T follicular helper cell (primary cell): ENCODE measurements at places on chromosomes 7 and 10.

GRCh38 chr7:30531286-30531685, 26.7 kb upstream of the GGCT start:
- no peak for DNase-seq

- no peak for DNase-seq
Observed at GRCh38 chr10:76645341-76645740, 992.3 kb downstream of the KCNMA1 start.

- no peak for DNase-seq
Observed at GRCh38 chr7:150471886-150472285, 21.5 kb downstream of the GIMAP8 start.

DNA sequence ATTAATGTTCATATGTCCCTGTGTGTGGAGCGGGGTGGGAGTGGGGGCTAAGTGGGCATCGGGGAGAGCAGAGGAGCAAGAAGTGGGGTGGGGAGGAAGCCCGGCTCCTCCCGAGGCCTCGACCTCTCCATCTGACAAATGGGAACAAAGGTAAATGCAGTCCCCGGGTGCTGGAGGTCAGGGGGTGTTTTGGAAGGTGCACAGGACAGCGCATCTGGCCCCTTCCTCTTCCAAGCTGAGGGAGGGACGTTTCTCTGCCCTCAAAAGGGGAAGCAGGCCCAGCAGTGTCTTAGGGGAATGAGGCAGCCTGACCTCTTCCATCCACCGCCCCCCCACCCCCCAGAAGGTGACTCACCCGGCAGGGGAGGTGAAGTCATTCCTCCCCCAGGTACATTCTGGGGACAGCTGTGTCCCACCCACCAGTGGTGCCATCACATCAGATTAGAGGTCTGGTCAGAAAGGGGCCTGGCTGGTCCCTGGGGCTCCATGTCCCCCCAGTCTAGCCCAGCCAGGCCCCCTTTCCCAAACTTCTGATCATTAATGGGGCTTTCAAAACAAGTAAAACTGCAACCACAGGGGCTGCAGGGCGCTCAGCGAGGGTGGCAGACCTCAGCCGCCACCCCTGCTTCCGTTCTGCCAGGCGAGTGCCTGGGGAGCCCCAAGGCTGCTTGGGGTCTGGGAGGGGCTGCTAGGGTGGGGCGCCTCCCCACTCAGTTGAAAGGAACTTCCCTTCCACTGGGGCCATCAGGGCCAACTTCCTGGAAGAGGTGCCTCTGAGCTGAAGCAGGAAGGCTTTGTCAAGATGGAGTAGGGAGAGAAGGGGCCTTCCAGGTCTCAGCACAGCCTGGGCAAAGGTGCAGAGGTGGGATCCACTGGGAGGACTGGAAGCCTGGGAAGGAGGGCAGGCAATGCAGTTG, 10.8 kb downstream of the LFNG start:
- peak; percentile 66 for DNase-seq

DNA sequence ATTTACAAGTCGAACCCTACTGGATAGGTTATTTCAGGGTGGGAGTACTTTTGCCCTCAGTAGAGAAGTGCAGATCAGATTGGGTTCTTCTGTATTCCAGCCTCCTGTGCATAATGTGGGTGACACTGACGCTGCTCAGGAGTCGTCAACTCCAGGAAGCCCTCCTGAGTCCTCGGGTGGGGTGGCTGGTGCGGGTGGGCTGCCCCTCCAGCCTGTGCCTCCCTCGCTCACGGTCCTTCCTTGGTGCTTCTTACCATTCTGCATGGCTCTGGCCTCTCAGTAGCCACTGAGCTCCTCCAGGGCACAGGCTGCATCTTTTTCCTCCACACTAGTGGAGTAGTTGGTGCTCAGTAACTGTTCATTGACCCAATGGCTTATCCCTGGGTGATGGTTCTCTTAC, 4.3 kb downstream of the CDH23 start:
- no peak for DNase-seq

- DNase-seq, result no peak
Observed at GRCh38 chr7:34322841-34323240, 335.2 kb upstream of the NPSR1 start.

DNA sequence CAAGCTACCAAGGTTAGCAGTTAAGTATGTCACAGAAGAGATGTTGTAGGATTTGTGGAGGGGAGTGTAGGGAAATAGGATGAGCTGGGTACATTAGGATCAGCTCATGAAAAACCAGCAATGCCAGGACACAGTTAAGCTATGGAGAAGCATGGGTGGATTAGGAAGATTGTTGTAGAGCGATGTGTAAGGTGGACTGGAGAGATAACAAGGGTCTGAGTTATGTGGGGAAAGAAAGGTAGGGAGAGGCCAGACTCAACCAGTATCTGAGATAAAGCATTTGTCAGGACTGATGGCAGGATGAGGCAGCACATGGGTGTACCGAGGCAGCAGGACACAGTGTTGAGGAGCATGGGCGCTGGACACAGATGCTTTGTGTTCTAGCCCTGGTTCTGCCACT, 85.4 kb upstream of the PRR15 start:
- no peak for DNase-seq

DNA sequence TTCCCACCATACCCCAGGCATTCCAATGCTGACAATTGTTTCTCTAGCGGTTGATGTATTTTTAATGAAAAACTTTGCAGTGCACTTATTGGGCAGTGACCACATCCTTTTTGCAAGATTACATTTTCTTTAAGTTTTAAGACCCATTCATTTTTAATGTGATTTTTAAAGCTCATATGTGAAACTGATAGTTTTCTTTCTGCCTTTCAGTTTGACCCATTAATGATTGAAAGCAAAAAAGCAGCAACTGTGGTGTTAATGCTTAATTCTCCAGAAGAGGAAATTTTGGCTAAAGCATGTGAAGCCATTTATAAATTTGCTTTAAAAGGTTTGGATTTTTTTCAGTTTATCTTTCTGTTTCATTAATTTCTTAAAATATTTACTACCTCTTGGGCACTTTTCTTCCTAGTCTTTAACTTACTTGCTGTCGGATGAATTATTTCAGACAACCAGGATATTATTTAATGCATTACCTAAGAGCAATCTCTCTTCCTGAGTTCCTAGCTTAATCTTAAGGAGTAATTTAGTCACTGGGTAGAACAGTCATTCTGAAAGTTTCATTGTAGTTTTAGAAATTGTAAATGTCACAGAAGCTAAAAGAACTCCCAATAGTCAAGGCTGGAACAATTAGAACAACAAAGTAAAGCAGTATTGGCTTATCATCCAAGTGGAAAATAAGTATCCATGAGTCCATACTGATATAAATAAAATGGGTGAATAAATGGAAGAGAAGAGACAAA, 18.3 kb downstream of the ARMC3 start:
- DNase-seq, result no peak

GRCh38 chr7:20122073-20122472, 95.1 kb downstream of the MACC1 start:
- DNase-seq, result no peak

DNA sequence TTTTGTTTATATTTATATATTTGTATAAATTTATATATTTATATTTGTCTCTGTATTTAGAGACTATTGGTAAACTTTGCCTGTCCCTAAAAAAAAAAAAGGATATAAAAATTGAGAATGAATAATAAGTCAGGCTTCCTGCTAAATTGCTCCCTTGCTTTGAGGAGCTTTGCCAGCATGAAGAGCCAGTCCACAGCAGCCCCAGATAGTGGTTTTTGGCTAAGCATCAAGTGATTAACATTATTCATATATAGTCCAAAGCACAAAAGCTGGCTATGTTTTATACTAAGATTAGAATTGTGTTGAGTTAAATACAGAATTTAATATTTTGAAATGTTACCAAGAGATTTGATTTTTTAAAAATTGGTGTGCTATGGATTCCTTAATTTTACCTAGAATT, 264.9 kb upstream of the FERD3L start:
- DNase-seq, result no peak

- DNase-seq, result no peak
Observed at GRCh38 chr7:151046603-151047573, 1.4 kb upstream of the ASIC3 start.

DNA sequence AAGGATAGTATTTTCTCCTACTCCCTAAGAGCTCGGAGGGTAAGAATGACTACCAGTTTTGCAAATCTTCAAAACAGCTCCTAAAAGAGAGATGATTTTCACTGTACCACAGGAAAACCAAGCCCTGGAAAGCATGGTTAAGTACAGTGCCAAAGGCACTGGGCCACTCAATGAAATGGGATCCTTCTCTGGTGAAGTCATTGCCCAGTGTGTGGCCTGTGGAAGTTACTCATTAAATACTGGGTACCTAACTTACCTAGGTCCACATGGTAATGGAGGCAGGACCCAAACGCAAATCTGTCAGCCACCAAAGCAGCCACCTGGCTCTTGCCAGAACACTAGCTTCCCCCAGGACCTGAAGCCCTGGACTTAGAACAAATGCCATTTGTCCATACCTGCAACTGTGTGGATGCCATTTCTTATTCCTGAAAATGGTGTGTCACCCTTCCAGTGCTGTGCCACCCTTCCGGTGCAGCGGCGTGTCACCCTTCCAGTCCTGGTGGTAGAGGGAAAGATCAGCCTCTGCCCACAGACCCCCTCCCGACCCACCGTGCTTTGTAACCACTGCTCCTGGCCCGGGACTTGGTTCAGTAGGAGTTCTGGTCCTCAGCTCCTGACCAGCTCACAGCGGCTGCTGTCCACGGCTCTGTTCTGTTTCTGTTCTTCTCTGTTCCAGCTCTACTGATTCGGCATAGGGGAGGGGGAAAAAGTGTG, 659.2 kb downstream of the SDK1 start:
- no peak for DNase-seq

GRCh38 chr10:111646021-111646420, 537.5 kb downstream of the GPAM start:
- no peak for DNase-seq

DNA sequence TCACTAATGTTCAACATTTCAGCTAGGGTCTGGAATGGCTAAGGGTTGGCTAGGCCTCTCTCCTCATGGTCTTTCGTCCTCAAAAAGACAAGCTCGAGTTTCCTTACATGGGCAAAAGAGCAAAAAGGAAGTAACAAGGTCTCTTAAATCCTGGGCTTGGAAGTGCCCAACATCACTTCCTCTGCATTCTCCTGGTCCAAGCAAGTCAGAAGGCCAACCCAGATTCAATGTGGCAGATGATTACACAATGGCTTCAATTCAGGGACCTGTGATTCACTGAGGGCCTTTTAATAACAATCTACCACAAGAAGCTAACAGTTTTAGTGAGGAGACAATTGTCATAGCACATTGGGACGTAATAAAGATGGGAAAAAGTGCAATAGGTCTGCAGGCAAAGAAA, 4.4 kb upstream of the NUP205 start:
- no peak for DNase-seq

DNA sequence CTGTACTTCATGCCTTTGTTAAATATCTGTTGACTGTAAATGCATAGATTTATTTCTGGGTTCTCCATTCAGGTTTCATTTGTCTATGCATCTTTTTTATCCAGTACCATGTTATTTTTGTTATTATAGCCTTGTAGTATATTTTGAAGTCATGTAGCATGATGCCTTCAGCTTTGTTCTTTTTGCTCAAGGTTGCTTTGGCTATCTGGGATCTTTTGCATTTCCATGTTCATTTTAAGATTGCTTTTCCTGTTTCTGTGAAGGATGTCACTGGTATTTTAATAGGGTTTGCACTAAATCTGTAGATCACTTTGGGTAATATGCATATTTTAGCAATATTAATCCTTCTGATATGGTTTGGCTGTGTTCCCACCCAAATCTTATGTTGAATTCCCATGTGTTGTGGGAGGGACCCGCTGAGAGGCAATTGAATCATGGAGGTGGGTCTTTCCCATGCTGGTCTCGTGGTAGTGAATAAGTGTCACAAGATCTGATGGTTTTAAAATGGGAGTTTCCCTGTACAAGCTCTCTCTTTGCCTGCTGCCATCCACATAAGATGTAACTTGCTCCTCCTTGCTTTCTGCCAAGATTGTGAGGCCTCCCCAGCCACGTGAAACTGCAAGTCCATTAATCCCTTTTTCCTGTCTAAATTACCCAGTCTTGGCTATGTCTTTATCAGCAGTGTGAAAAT, 302.8 kb upstream of the SEMA3C start:
- DNase-seq, result no peak

- DNase-seq, result no peak
Observed at GRCh38 chr10:34830217-34830822, 15.2 kb upstream of the PARD3 start.

DNA sequence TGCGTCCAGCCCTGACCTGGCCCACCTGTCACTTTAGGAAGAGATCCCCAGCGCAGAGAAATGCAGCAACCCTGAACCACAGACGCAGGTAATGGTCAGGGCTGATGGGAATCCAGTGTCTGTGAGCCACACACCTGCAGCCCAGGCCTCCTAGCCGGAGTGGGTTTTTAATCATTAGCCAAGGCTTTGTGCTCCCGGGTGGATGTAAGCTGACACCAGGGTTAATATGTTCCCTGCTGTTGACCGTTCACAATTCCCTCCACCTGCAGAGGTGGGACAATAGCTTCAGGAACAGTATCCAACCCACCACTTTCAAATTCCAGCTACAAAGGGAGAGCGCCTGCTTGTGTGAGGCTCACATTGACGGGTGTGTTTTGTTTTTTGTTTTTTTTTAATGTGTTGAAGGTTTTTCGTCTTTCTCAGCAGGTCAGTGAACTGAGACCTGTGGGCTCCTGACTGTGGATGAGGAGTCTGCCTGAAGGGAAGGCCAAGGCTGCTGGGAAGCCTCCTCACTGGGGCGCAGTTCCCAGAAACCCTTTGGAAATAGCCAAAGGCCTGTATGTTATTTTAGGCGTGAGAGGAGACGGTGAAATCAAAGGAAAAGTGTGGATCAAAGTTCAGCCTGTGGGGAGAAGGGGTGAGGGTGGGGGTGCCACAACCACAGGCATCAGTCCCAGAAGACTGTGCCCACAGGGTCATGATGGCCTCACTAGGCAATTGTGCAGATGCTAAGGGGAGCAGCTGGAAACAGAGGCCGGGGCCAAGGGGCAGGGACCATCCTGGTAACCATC, 111.1 kb downstream of the TNS3 start:
- DNase-seq, result no peak

DNA sequence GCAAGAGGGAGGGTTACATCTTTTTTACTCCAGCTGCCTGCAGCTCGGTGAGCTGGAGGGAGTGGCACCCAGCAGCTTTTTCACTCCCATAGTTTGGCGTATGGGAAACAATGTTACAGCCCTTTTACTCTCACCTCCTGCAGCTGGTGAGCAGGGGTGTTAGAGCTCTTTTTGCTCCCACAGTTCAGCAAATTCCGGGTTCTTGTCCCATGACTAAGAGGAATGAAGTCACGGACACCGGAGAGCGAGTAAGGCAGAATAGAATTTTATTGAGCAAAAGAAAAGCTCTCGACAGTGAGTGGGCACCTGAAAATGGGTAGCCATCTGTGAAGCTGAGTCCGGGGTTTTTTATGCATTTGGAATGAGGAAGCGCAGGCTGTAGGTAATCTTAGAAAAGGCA, 446.6 kb downstream of the GFRA1 start:
- no peak for DNase-seq

- DNase-seq, result no peak
Observed at GRCh38 chr7:67496589-67496988, 500.0 kb downstream of the TYW1 start.

GRCh38 chr10:59631882-59632807, 77.5 kb downstream of the SLC16A9 start:
- DNase-seq, result no peak
